ENCODE measurements at places on chromosomes 5 and 9.

DNA sequence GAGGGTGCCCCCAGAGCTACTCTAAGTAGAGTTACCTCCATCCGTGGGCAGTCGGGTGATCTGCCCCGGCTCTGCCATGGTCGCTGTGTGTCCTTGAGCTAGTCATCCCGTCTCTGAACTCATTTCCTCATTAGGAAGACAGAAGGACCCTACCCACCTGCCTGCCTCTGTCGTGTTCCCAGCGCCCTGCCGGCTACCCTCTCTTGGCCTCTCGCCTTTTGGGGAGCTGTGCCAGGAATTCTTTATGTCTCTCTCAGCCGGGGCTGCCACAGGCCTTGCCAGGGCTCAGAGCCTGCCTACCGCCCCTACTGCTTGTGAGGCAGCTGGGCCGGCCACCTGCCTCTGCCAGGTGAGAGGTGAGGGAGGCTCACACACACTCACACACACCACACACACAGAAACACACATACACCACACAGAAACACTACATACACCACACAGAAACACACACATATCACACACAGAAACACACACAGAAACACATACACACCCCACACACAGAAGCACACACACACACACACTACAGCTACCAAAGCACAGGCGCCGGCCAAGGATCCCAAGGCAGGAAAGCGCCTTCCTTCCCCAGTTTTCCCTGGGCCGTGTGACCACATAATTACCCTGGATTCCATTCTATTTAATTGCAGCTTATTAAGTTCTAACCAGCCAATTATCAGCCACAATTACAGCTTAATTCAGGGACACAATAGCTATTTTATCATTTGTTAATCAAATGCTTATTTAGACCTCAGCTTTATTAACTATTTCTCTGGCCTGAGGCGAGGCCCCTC is 41.7 kb downstream of the UNC5A start:
- no peak for DNase-seq

DNA sequence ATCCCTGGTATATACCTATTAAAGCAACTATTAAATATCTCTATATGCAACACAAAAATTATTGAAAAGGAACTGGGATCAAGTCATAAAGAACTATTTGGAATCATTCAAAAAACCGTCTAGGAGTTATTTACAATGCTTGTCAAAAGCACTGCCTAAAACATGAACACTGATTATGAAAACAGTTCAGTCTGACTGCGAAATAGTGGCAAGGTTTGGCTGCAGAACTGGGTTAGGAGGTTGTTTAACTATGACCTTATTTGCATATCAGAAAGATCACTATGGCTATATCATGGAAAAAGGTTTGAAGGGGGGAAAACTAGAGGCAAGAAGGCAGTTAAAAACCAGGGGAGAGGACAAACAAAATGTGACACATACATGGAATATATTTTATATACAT is 12.0 kb downstream of the FBXW2 start:
- no peak for DNase-seq

DNA sequence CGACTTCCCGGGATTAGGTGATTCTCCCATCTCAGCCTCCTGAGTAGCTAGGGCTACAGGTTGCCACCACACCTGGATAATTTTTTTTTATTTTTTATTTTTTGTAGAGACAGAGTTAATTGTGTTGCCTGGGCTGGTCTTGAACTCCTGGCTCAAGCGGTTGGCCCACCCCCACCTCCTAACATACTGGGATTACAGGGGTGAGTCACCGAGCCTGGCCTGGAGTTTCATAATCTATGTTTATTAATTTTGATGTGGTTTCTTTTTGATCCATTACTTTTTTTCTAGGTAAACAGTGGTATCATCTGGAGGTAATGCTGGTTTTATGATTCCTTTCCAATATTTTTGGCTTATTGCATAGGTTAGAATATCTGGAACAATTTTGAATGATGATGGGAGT is 54.2 kb downstream of the KIAA1958 start:
- DNase-seq, result no peak

DNA sequence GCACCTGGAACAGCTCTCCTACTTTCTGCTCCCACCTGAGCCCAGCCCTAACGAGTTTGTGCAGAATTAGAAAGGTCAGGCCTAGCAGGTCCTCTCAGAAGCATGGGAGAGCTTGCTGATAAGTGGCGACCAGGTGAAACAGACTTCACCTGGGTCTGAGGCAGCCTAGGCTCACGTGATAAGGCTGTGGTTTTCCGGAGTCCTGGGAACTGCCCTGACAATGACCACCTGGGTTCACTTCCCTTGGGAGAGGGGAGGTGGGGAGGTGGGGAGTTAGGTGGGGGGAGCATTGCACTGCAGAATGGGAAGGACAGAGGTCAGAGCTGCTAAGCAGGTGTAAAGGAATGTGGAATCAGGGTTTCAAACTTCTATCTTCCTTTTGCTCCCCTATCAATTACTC is 152.9 kb upstream of the MAP1B start:
- no peak for DNase-seq

- peak; percentile 79 for DNase-seq
Observed at GRCh38 chr5:1161833-1162229, 39.6 kb upstream of the SLC6A19 start.

GRCh38 chr5:135491552-135492318 is 39.6 kb upstream of the TIFAB start:
- no peak for DNase-seq

DNA sequence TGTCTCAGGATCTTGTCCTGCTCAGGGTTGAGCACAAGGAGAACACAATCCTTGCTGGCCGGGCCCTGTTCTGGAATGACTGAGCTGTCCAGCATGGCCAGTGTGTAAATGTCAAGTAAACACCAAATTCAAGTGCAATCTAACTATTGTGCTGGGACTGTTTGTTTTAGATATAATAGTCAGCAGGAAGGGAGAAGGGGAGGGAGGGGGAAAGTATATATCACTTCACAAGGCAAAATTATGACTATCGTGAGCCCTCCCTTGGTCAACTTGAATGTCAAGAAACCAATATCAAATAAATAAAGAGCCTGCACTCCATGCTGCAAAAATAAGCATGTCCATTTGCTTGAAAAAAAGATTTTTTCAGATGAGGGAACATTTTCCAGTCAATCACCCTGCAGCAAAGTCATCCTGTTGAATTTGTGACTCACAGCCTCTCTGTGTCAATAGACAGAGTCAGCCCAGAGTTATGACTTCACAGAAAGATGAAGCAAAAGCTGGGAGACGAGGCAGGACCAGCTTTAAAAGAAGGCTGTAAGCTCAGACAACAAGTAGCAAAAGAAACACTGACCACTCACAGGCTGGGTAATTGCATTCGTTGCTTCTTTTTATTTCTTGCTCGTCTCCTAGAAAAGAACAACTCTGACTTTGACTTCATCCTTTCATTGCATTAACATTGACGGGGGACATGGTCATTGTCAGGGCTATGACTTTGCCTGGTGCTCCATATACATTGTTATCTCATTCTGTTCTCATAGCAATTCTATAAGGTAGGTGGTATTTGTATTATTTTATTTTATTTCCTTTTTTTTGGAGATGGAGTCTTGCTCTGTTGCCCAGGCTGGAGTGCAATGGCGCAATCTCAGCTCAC is 15.3 kb upstream of the KLF4 start:
- no peak for DNase-seq

- no peak for DNase-seq
Observed at GRCh38 chr5:177997319-177997670, 1.3 kb upstream of the PROP1 start.

DNA sequence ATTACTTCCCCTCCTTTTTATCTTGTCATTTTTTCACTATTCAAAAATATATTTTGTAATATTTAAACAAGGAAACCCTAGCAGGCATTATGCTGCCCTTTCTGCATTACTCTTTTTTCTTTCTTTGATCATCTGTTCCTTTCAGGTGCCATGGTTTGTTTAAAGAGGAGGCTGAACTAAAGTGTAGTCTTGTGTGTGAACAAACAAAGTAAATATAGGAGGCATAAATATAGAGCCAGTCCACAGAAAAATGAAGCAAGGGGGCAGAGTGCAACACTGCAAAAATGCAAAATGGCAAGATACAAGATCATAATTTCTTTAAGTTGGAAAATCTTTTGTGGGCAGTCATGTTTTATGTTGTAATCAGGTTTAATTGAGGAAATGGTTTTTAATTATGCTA is 947.3 kb upstream of the COX7C start:
- DNase-seq, result no peak

DNA sequence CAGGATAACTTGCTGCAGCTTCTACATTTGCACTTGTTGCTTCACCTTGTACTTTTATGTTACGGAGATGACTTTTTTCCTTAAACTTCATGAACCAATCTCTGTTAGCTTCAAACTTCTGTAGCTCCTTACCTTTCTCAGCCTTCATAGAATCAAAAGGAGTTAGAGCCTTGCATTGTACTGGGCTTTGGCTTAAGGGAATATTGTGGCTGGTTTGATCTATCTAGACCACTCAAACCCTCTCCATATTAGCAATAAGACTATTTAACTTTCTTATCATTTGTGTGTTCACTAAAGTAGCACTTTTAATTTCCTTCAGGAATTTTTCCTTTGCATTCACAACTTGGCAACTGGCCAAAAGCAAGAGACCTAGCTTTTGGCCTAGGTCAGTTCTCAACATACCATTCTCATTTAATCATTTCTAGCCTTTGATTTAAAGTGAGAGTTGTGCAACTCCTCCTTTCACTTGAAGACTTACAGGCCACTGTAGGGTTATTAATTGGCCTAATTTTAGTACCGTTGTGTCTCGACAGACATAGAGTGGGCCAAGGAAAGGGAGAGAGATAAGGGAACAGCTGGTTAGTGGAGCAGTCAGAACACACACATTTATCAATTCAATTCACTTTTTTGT is 63.7 kb downstream of the SHOC1 start:
- DNase-seq, result no peak

DNA sequence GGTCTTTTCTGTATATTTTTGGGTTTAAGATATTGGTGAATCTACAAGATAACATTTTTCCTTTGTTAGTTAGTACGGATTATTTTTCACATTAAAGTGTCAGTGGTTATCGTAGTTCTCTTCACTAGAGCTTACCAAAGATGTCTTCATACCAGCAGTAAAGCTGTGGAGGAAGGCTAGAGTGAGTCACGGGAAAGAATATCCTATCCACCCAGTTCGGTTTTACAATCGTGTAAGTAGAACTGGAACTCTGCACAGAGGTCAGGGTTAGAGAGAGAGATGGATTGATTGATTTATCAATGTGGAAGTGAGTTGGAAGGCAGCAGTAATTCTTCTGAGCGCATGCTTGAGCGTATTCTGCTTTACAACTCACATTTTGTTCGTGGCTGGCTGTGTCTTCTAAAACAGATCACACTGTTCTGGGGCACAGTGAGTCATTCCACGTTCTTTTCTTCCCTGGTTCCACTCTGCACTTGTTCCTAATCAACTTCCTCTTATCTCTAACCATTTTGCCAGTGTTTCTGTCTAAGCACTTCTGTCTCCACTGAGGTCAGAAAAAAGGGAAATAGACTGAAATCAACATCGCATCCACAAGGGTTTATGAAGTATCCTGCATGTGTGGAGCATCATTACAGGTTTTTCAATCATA is 86.5 kb upstream of the ARRDC3 start:
- peak; percentile 20 for DNase-seq

GRCh38 chr9:136267261-136268111 is 21.9 kb upstream of the QSOX2 start:
- DNase-seq, result peak; percentile 81

- no peak for DNase-seq
Observed at GRCh38 chr5:4572311-4573100, 567.6 kb upstream of the ADAMTS16 start.

GRCh38 chr5:140230373-140230772 is 55.4 kb downstream of the CYSTM1 start:
- DNase-seq, result no peak

GRCh38 chr5:151572657-151573368 is 18.3 kb downstream of the FAT2 start:
- no peak for DNase-seq

GRCh38 chr5:83066548-83067110 is 10.6 kb downstream of the TMEM167A start:
- DNase-seq, result no peak

DNA sequence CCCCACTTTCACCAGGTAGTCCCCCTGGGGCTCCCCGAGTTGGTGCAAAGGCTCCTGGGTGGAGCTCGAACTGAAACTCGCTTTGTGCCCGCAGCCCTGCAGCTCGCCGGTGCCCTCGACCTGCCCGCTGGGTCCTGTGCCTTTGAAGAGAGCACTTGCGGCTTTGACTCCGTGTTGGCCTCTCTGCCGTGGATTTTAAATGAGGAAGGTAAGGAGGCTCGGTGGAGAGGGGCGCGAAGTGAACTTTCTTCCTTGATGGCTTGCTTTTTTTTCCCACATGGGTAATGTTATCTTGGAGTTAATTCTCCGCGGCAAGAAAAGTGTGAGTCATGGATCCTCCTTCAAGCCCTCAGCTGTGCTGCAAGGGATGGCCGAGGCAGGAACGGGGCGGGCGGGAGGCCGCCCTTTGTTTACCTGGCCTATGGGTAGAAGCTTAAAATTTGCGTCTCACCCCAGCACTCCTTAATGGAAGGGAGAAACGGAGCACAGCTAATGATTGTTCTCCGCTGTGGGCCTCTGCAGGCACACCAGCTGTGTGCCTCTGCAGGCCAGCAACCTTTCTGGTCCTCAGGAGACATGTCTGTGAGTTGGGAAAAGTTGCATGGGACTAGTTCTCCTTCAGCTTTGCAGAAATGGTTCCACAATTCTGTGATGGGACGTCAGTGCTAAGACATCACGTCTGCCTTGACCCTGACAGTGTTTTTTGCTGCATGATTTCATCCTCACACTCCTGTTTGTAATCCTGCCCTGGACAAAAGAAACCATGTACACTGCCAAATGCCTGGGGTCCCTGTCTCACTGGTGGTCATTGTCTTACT is 1.1 kb downstream of the MAMDC2 start:
- DNase-seq, result no peak

- peak; percentile 15 for DNase-seq
Observed at GRCh38 chr5:132272311-132273210, 15.1 kb downstream of the PDLIM4 start.

GRCh38 chr5:125408448-125409233 is 662.2 kb upstream of the ZNF608 start:
- no peak for DNase-seq

GRCh38 chr9:1458503-1458902 is 408.3 kb downstream of the DMRT2 start:
- no peak for DNase-seq

DNA sequence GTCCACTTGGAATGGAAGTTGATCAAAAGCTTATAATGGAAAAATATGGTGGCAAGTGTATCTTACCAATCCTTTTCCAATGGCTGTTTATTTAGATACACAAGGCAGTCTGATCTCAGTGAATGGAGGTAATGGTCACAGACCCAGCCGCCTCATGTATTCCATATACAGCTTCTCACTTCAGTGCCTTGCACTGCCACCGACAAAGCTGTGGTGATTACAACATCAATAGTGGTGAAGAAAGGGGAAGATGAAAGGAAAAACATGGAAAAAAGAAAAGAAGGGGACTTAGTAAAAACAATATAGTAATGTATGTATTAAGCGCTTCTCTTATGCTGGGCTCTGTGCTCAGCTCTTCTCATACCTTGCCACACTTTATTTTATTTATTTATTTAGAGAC is 297.3 kb upstream of the RASA1 start:
- DNase-seq, result no peak
